ENCODE measurements at places on chromosomes 4 and X.
A peak's percentile ranks its signal among the peaks of the same experiment; 100 is the strongest.

GRCh38 chr4:52659722-52660261 lies 691 bp upstream of the USP46 start:
- peak; percentile 21 for DNase-seq

GRCh38 chrX:99750721-99751120 lies 659.4 kb downstream of the PCDH19 start:
- no peak for DNase-seq

- DNase-seq, result no peak
Measured at GRCh38 chr4:138693526-138693925, 322.1 kb upstream of the NOCT start.

DNA sequence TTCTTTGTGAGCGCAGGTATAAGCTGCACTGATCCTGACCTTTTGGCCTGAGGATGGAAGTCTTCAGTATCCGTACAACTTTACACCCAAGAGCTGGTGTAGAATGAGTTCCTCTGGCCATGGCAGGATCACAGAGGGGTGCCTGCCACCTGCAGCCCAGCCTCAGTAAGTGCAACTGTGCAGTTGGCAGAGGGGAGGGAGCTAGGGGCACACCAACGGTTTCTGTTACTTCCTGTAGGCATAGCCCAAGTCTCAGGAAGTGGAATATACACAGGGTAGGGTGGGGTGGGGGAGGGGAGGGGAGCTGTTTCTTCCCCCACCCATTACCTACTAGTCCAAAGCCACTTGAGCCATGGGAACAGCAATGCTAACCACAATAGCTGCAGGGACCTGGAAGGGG lies 85.4 kb upstream of the GBA3 start:
- peak; percentile 47 for DNase-seq

GRCh38 chr4:8664976-8665375 lies 72.4 kb downstream of the CPZ start:
- no peak for DNase-seq

- no peak for DNase-seq
Measured at GRCh38 chr4:58871509-58871908, 1761.3 kb upstream of the IGFBP7 start.

DNA sequence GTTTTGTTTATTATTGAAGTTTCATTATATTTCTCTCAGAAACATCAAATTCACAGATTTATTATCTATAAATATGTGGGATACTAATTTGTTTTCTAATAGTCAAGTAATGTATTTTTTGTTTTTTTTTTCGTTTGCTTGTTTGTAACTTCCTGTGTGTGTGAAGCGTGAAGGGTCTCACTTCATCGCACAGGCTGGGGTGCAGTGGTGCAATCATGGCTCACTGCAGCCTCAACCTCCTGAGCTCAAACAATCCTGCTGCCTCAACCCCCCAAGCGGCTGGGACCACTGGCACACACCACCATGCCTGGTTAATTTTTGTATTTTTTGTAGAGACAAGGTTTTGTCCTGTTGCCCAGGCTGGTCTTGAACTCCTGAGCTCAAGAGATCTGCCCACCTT lies 55.1 kb downstream of the SH3RF1 start:
- DNase-seq, result no peak
